ENCODE measurements at places on chromosomes 5 and 9.

DNA sequence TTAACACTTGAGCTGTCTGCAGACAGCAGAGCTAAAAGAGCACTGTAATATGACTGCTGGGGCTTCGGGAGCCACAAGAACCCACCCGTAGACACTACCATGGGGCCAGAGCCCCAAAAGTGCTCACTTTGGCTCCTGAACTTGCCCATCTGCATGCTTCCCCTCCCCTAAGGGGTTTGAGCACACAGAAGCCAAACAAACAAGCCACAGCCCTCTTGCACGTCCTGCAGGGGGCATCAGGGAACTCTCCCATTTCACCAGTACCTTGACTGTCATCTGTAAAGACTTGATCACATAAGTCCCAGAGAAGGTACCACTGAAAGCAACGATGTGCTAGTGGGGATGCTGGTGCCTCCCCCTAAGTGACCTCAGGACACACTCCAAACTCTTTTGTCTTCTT lies 681.8 kb downstream of the SEMA5A start:
- peak; percentile 24 for DNase-seq

DNA sequence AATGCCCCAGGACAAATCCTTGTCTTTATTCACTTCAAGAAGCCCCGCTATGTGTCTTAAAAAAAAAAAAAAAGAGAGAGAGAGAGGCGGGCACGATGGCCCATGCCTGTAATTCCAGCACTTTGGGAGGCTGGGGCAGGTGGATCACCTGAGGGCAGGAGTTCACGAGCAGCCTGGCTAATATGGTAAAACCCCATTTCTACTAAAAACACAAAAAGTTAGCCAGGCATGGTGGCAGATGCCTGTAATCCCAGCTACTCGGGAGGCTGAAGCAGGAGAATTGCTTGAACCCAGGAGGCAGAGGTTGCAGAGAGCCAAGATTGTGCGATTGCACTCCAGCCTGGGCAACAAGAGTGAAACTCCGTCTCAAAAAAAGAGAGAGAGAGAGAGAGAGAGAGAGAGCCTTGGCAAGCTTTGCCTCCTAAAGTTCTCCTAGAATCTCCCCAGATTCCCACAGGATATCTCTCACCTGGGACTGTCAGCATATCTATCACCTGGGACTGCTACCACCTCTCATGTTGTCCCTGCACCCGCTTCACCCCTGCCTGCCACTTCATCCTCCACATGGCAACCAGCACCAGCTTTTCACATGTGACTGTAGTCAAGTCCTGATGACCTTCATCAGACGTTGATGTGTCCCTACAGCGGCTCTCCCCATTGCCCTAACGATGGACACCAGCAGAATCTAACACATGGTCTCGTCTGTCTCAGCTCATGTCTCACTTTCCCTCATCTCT lies 5.8 kb downstream of the ITK start:
- no peak for DNase-seq

DNA sequence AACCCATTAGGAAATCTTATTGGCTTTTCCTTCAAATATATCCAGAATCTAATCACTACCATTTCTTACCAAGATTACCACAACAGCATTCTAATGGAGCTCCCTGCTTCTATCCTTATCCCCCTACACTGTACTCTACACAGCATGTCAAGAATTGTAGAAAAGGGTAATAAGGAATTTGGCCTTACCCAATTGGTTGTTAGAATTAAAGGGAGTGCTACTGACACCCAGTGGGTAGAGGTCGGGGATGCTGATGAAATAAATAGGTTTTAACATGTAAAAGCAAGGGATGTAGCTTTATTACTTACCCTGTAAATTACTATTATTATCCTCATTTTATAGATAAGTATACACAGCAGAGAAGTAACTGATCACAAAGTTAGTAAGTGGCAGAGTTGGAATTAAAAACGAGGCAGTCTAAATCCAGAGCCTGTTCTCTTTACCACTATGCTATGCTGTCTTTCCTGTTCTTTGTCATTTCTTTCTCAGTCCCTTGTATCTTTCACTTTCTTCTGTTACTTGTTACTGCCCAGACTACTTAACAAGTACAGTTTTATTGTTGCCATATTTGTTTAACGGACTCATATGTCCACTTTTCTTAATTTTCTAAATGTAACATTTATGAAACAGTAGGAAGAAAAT lies 10.5 kb downstream of the SLC38A9 start:
- DNase-seq = no peak

DNA sequence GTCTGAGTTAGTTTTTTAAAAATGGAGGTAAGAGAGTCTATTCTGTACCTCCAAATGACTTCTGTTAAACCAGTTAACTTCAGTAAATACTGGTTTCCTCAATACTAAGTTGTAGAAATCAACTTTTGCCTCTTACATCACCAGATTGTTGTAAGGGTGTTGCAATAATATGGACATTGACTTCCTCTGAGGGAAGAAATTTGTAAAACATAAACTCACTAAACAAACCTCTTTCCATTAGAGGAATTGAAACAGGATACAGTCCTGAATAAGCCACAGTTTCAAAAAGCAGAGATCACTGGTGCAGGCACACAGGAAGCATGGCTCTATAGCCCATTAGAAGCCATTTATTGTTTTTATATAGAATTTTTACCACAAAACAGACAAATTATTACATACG lies 32.7 kb upstream of the SLCO6A1 start:
- no peak for DNase-seq

Measured in NCI-H1694 (cell line).